Peyer's patch (tissue), 4 donors: ENCODE measurements at places on chromosomes 12 and 14. TPM values are rescaled to one million over a fixed set of nuclear protein-coding genes. Genes with fewer than 3 reads are reported as not detected.

The ST8SIA1 gene
- 2.3 TPM for total RNA-seq

GRCh38 chr12:122981036-122981471, 573 bp downstream of the ARL6IP4 start:
- H3K4me3 ChIP-seq: peak overlapping the region; percentile 98
- H3K36me3 ChIP-seq: no peaks in the 10 kb centered on the region
- no peaks in the 10 kb centered on the region for H3K27me3 ChIP-seq
- DNase-seq: no peak

GRCh38 chr12:66587912-66588311, 91.0 kb downstream of the GRIP1 start:
- H3K4me1 ChIP-seq: no peaks in the 10 kb centered on the region
- H3K27me3 ChIP-seq: no peaks in the 10 kb centered on the region
- no peak overlapping the region for H3K4me3 ChIP-seq
- no peak for DNase-seq
- H3K36me3 ChIP-seq: no peaks in the 10 kb centered on the region

The TMEM179 gene
- total RNA-seq: 0.54 TPM

The NOVA1 gene
- 39.6 TPM for total RNA-seq

The IPO4 gene
- total RNA-seq: 12.8 TPM

DNA sequence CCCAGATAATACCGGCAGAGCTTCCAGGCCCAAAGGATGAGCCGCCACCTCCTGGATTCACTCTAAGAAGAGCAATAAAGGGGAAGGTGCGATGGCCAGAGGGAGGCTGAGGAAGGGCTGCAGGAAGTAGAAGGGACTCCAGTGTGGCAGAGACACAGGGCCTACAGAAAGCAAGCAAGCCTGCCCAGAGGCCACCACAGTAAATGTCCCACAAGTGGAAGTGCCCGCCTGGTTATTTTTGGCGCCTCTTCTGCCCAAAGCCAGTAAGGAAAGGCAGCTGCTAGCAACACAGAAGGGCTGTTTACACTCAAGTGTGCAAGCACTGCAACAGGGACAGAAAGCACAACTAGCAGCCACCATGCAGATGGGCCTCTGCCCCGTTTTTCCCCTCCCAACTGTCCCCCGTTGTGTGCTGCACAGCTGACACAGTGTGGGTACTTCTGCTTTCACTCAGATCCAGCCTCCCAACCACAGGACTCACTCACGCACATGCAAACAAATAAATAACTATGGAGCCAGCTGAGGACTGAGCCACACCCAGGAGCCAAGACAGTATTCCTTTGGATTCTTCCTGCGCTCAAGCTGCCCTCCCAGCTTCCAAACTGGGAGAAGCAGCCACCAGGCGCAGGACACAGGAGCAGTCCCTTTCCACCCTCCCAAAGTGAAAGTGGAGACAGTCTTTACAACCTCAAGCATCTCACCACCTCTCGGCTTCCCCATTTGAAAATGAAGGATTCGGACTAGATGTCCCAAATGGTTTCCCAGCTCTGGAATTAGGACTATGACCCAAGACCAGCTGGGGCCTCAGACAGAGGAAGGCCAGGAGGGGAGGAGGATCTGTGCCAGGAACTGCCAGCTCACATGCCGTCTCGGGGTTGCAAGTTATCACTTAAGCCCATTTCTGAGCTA, 40.0 kb upstream of the PNMA1 start:
- peak overlapping the region; percentile 99 for H3K27ac ChIP-seq
- DNase-seq: peak; percentile 86
- H3K4me1 ChIP-seq: peaks cover 51% of the 10 kb centered on the region
- no peaks in the 10 kb centered on the region for H3K36me3 ChIP-seq

DNA sequence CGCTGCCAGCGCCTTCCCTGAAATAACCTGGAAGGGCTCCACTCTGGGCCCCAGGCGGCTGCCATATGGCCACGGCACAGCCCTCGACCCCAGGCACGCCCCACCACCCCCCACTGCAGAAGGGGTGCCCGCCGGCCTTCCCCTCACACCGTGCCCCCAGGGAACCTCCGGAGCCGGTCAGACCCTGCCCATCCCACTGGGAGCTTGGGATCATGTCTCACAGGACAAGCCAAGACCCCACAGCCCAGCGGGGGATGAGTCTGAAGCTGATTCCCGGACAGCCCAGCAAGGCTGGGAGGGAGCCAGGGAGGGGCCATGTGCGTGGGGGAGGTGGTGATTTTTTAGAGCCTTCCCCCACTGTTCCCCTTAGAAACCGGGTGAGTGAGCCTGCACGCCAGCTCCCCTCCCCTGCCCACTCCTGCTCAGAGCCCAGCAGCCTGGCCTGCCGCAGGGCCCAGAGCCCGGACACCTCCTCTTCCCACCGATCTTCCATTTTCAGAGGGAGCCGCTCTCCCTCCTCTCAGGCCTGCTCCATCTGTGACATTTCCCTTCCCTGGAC, 1.4 kb downstream of the RIMBP2 start:
- H3K4me3 ChIP-seq: no peak overlapping the region
- no peaks in the 10 kb centered on the region for H3K36me3 ChIP-seq
- no peaks in the 10 kb centered on the region for H3K4me1 ChIP-seq
- no peak for DNase-seq
- H3K27ac ChIP-seq: no peak overlapping the region

GRCh38 chr12:104741497-104742367, 216.4 kb downstream of the SLC41A2 start:
- no peak for DNase-seq
- peaks cover 25% of the 10 kb centered on the region for H3K4me1 ChIP-seq
- no peaks in the 10 kb centered on the region for H3K27me3 ChIP-seq
- no peaks in the 10 kb centered on the region for H3K36me3 ChIP-seq
- H3K27ac ChIP-seq: peak overlapping the region; percentile 72

GRCh38 chr12:4288296-4289131, 15.0 kb downstream of the CCND2 start:
- no peaks in the 10 kb centered on the region for H3K27me3 ChIP-seq
- H3K4me1 ChIP-seq: no peaks in the 10 kb centered on the region
- no peak overlapping the region for H3K4me3 ChIP-seq
- H3K27ac ChIP-seq: peak overlapping the region; percentile 60
- H3K36me3 ChIP-seq: no peaks in the 10 kb centered on the region

The LBHD2 gene
- total RNA-seq: not detected

GRCh38 chr14:102154821-102155549, 15.3 kb downstream of the WDR20 start:
- H3K4me1 ChIP-seq: no peaks in the 10 kb centered on the region
- peaks cover 4% of the 10 kb centered on the region for H3K36me3 ChIP-seq
- no peak overlapping the region for H3K27ac ChIP-seq
- H3K4me3 ChIP-seq: no peak overlapping the region
- H3K27me3 ChIP-seq: no peaks in the 10 kb centered on the region

- DNase-seq: no peak
- no peaks in the 10 kb centered on the region for H3K4me1 ChIP-seq
- no peak overlapping the region for H3K27ac ChIP-seq
- H3K36me3 ChIP-seq: no peaks in the 10 kb centered on the region
Measured at GRCh38 chr14:106837870-106838269, 1311.5 kb downstream of the TMEM121 start.

The TPH2 gene
- not detected for total RNA-seq

The SIX1 gene
- total RNA-seq: not detected

The SMARCD1 gene
- 106 TPM for total RNA-seq

GRCh38 chr12:63753743-63754142, 26.0 kb upstream of the RXYLT1 start:
- DNase-seq: no peak
- no peaks in the 10 kb centered on the region for H3K36me3 ChIP-seq
- H3K27me3 ChIP-seq: no peaks in the 10 kb centered on the region
- no peak overlapping the region for H3K4me3 ChIP-seq
- no peak overlapping the region for H3K27ac ChIP-seq

The NTN4 gene
- total RNA-seq: 20.6 TPM

- no peaks in the 10 kb centered on the region for H3K27me3 ChIP-seq
- H3K27ac ChIP-seq: no peak overlapping the region
- H3K4me3 ChIP-seq: no peak overlapping the region
Measured at GRCh38 chr12:8712572-8712971, 14.8 kb downstream of the RIMKLB start.

- no peak for DNase-seq
- H3K4me1 ChIP-seq: no peaks in the 10 kb centered on the region
- no peak overlapping the region for H3K4me3 ChIP-seq
Measured at GRCh38 chr14:99327050-99327449, 55.1 kb upstream of the BCL11B start.

The RAPGEF3 gene
- total RNA-seq: 16.5 TPM

The SERPINA12 gene
- not detected for total RNA-seq

The LHX5 gene
- not detected for total RNA-seq

The AMDHD1 gene
- 1.7 TPM for total RNA-seq

GRCh38 chr14:57848353-57848752, 17.5 kb downstream of the SLC35F4 start:
- no peaks in the 10 kb centered on the region for H3K27me3 ChIP-seq
- DNase-seq: no peak
- no peaks in the 10 kb centered on the region for H3K36me3 ChIP-seq
- no peak overlapping the region for H3K4me3 ChIP-seq

The RNU7-1 gene
- not detected for total RNA-seq

- H3K27me3 ChIP-seq: no peaks in the 10 kb centered on the region
- no peak overlapping the region for H3K4me3 ChIP-seq
- H3K4me1 ChIP-seq: peaks cover 44% of the 10 kb centered on the region
- H3K36me3 ChIP-seq: no peaks in the 10 kb centered on the region
- DNase-seq: no peak
Measured at GRCh38 chr14:68684466-68685418, 108.1 kb downstream of the ZFP36L1 start.

The SLCO1B3 gene
- total RNA-seq: not detected

DNA sequence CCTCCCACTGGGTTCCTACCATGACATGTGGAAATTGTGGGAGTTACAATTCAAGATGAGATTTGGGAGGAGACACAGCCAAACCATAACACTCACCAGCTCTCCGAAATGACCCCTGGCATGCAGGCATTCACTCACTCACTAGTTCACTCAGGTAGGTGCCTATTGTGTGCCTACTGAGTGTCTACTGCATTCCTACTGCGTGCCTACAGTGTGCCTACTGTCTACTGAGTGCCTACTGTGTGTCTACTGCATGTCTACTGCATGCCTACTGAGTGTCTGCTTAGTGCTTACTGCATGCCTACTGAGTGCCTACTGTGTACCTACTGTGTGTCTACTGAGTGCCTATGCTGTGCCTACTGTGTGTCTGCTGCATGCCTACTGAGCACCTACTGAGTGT, 71.7 kb upstream of the FZD10 start:
- H3K27ac ChIP-seq: no peak overlapping the region
- DNase-seq: no peak
- no peaks in the 10 kb centered on the region for H3K27me3 ChIP-seq

DNA sequence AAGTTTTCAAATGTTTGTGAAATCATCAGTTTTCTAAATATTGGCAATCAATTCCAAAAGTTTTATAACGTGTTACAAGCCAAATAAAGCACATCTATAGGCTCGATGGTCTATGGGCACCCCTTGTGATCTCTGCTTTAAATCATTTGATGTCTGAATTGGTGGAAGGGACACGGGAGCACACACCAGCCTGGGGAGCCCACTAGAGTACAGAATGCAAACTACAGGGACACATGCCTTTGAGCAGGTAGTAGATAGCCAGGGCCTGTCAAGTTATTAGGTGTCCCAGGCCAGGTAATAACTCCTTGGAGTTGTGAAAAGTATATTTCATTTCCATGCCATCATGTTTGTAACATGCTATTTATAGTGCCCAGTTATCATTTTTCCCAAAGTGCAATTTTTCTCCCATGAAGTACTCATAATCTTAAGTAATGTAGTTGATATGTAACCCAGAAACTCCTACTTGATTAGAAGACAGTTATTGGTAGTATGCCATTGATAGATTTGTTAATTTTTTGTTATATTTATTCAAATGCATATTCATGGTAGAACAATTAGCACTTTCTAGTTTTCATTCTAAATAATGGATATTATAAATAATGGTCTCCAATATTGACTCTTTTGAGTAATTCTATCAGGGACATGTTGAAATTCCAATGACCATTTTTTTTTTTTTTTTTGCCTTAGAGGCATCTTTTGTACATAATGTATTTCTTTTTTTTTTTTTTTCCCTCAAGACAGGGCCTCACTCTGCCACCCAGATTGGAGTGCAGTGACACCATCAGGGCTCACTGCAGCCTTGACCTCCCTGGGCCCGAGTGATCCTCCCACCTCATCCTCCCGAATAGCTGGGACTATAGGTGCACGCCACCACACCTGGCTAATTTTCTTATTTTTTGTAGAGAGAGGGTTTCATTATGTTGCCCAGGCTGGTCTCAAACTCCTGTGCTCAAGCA, 96.9 kb upstream of the FGD4 start:
- no peaks in the 10 kb centered on the region for H3K4me1 ChIP-seq
- H3K27ac ChIP-seq: no peak overlapping the region
- no peak overlapping the region for H3K4me3 ChIP-seq
- no peak for DNase-seq
- H3K27me3 ChIP-seq: no peaks in the 10 kb centered on the region

The ORAI1 gene
- 10.5 TPM for total RNA-seq

DNA sequence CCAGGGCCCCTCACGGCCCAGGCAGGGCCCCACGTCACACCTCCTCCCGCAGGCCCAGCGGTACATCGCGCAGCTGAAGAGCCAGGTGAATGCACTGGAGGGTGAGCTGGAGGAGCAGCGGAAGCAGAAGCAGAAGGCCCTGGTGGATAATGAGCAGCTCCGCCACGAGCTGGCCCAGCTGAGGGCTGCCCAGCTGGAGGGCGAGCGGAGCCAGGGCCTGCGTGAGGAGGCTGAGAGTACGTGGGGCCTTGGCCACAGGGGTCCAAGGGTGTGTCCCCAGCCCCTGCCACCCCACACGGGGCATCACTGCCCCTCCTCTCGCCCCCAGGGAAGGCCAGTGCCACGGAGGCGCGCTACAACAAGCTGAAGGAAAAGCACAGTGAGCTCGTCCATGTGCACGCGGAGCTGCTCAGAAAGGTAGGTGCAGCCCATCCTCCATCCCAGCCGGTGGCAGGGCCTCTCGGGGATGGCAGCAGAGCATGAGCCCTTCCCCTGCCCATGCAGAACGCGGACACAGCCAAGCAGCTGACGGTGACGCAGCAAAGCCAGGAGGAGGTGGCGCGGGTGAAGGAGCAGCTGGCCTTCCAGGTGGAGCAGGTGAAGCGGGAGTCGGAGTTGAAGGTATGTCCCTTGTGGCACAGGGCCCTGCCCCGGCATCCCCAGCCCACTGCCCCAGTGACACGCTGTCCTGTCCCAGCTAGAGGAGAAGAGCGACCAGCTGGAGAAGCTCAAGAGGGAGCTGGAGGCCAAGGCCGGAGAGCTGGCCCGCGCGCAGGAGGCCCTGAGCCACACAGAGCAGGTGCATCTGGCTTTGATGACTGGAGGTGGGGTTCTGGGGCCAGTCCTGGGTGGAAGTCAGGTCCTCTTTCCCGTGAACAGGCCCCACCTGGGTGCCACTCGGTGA, 20.9 kb downstream of the HIP1R start:
- no peak for DNase-seq
- H3K27me3 ChIP-seq: no peaks in the 10 kb centered on the region
- H3K36me3 ChIP-seq: peaks cover 64% of the 10 kb centered on the region

GRCh38 chr12:107144990-107145389, 51.6 kb upstream of the CRY1 start:
- no peaks in the 10 kb centered on the region for H3K27me3 ChIP-seq
- DNase-seq: no peak

GRCh38 chr12:93113317-93114006, 184.4 kb upstream of the EEA1 start:
- H3K27ac ChIP-seq: peak overlapping the region; percentile 35
- no peaks in the 10 kb centered on the region for H3K4me1 ChIP-seq
- no peak for DNase-seq

GRCh38 chr14:100890061-100890850, 13.3 kb downstream of the RTL1 start:
- H3K4me1 ChIP-seq: no peaks in the 10 kb centered on the region
- no peaks in the 10 kb centered on the region for H3K36me3 ChIP-seq
- H3K27me3 ChIP-seq: no peaks in the 10 kb centered on the region
- DNase-seq: no peak
- H3K27ac ChIP-seq: no peak overlapping the region
- no peak overlapping the region for H3K4me3 ChIP-seq

The RNASE1 gene
- 58.1 TPM for total RNA-seq
